ENCODE measurements at places on chromosomes 13 and 19. TPM values are rescaled to one million over a fixed set of nuclear protein-coding genes. Genes with fewer than 3 reads are reported as not detected.

DNA sequence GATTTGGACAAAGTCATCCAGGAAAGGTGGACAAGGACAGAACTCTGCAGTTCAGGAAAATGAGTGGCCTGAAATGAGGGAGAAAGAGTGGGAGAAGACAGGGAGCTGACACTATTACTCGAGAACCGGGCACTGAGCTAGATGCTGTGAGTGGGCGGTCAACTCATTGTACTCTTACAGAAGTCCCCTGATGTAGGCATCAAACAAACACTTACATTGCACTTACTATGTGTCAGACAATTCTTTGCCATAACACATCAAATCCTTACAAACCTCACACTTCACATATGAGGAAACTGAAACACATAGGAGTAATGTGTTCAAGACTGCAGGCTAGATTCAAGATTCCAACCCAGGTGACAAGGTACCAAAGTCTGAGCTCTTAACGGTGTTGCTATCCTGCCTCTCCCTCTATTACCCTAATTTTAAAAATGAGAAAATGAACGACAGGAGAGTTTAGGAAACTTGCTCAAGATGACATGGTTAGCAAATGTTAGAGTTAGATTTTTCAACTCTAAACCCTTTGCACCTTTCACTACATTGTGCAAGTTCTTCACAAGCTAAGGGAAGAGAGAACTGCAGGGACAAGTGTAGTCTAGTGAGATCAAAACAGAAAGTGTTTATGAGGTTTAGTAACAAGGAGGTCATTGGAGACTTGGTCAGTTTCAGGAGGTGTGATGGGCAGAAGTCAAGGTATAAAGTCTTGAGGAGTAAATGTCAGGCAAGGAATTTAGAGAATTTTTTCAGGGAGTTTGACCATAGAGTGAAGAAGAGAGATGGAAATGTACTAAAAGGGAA is 4.9 kb upstream of the MEDAG start:
- no peak for DNase-seq

GRCh38 chr19:2303211-2303798 is 4.6 kb downstream of the LINGO3 start:
- no peak for DNase-seq

DNA sequence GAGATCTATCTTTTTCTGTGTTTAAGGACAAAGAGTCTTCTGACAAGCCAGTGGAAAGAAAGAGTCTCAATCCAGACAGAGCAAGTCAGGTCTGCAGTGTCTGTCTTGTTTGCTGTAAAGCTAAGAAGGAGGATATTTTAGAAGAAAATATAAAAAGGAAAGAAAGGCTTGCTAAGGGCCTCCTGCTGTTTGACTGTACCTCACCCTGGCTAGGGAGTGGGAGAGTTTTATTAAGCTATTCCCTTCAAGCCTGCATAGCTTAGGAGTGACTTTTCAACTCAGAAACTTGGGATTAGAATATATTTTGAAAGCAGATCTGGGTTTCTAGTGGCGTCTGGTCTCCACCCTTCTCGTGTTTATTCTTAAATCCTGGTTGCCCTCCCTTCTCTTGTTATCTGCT is 460.0 kb downstream of the COG6 start:
- no peak for DNase-seq

GRCh38 chr13:53501387-53501786 is 472.8 kb downstream of the OLFM4 start:
- no peak for DNase-seq

GRCh38 chr13:72062566-72062965 is 195.6 kb upstream of the DACH1 start:
- DNase-seq: no peak

DNA sequence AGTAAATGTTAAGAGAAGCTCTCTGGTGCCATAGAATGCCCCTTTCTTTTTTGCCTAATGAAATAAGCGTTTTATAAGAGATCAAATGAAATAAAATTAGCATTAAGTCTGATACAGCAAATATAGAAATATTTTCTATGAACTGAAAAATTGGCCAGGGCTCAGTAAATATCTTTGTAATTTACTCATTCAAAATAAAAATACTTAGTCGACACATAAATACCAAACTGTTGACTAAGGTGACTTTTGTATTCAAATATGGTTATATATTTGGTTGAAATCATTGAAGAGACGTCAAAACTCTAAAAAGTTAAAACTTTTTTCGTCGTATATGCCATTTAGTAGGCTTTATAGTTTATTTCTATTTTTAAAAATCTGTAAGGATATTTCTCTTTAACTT is 25.6 kb downstream of the IPO5 start:
- no peak for DNase-seq

- DNase-seq: no peak
Measured at GRCh38 chr19:34148658-34149185, 23.6 kb upstream of the LSM14A start.

GRCh38 chr13:45798851-45799250 is 52.7 kb downstream of the SIAH3 start:
- DNase-seq: no peak

DNA sequence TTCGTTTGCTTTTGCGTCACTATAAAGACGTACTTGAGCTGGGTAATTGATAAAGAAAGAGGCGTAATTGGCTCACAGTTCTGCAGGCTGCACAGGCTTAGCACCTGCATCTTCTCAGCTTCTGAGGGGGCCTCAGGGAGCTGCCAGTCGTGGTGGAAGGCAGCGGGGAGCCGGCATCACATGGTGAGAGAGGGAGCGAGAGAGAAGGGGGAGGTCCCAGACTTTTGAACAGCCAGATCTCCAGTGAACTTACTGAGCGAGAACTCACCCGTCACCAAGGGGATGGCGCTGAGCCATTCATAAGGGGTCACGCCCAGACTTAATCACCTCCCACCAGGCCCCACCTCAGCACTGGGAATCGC is 58.7 kb upstream of the F7 start:
- DNase-seq: no peak

DNA sequence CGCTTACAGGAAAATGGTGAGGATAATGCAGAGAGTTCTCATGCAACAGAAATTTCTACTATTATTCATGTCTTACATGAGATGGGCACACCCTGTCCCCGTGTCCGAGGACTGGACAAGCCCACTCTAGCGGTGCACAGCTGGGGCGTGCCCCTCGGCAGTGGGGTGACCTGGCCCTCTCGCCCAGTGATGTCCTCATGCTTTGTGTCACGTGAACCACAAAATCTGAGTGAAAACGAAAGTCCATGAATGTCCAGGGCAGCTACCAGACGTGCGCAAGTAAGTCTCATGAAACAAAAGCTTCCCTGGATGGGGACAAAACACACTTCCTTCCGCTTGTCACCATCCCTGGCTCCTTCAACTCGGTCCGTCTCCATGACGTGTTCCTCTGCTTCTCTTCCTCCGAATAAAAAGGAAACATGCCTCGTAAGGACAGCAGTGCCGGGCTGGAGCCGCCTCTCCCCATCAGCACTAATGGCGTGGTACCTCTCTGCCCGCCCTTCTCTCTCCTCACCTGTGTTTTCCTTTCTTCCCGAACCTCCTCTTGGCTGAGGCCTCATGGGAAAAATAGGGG is 45.6 kb downstream of the ANKRD10 start:
- no peak for DNase-seq

GRCh38 chr13:114145256-114145655 is 12.8 kb upstream of the RASA3 start:
- DNase-seq: no peak

- peak; percentile 54 for DNase-seq
Measured at GRCh38 chr13:78121459-78122348, 203.1 kb upstream of the EDNRB start.

- DNase-seq: no peak
Measured at GRCh38 chr19:1896508-1896907, 8.7 kb upstream of the ADAT3 start.

DNA sequence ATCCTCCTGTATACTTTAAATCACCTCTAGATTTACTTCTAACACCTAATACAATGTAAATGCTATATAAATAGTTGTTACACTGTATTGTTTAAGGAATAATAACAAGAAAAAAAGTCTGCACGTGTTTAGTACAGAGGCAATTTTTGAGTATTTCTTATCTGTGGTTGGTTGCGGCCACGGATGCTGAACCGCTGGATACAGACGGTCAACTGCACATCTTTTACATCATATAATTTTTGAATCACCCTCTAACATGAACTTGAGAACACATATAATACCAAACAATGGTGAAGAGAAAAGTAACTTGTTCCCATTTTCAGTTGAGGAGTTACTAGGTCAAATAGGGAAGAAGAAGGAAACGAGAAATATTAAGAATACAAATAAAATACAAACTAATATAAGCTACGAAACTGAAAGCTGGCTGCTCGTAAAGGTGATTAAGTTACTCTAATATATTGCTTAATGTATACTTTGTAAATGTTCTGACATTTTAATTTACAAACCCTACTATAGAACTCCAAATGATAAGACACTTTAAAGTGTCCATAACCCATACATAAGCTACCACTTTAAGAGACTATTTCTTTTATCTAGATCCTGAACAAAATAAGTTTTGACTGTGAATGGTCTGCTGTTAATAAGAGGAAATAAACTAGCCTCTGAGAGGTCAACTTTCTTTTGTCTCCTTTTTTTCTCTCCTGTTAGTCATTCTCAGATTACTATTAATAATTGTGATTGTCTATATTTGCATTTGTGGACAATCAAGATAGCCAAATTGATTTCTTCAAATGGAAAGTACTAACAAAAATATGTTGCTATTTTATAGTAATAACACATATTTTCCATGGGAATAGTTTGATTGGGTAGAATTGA is 457.4 kb downstream of the DIAPH3 start:
- DNase-seq: no peak

GRCh38 chr19:33400856-33401682 is 27.6 kb downstream of the CEBPG start:
- no peak for DNase-seq

Gene RASIP1
- 0.42 TPM for total RNA-seq

Gene DHDH
- 1.9 TPM for total RNA-seq

Gene STARD13
- total RNA-seq: not detected

Gene AXL
- total RNA-seq: not detected

Gene XAB2
- total RNA-seq: 46.9 TPM

Gene CALR3
- not detected for total RNA-seq

Gene DPF1
- 0.29 TPM for total RNA-seq

Gene CPAMD8
- total RNA-seq: 0.11 TPM
